Stimulated activated CD8-positive, alpha-beta memory T cell treated with anti-CD3 and anti-CD28 coated beads, Interleukin-15, amount 100 ng/mL, for 48 hours (primary cell): ENCODE measurements at places on chromosomes 4 and X.

DNA sequence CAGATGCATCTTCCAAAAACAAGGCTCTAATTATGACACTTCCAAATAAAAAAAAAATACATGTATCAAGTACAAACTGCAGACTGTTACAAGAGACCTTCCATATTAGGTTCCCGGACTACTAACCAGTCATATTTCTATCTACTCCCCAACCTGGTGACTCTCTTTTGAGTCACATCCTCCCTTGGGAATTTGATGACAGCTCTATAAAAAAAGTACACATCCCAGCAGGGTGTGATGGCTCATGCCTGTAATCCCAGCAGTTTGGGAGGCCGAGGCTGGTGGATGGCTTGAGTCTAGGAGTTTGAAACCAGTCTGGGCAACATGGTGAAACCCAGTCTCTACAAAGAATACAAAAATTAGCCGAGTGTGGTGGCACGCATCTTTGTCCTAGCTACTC is 14.9 kb downstream of the RPGR start:
- DNase-seq = no peak

DNA sequence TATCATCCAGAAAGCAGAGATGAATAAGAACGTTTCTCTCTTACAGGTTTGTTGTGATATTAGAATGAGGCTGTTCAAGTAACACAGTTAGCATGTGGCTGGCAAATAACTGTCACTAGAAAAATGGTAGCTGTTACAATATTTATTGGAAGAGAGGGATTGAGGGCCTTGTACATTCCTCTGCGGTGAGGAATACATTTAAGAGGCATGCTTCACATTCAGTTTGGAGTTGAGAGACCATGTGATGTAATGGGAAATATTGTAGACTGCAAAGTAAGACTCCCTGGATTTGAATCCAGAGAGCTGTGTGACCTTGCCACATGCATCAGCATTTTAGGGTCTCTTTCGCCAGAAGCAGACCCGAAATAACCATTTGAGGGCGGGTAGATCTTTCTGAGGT is 104.8 kb upstream of the KIT start:
- DNase-seq = no peak

- no peak for DNase-seq
Observed at GRCh38 chr4:6071191-6071958, 53.1 kb upstream of the C4orf50 start.

GRCh38 chrX:120824021-120824420 is 51.6 kb downstream of the CT47B1 start:
- no peak for DNase-seq

DNA sequence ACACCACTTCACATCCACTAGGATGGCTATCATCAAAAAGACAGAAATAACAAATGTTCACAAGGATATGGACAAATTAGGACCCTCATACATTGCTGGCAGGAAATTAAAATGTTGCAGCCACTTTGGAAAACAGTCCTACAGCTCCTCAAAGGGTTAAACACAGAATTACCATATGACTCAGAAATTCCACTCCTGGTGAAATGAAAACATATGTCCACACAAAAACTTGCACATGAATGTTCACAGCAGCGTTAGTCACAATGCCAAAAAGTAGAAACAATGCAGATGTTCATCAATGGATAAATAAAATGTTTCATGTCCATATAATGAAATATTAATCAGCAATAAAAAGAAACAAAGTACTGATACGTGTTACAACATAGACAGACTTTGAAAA is 15.1 kb downstream of the S100G start:
- no peak for DNase-seq

DNA sequence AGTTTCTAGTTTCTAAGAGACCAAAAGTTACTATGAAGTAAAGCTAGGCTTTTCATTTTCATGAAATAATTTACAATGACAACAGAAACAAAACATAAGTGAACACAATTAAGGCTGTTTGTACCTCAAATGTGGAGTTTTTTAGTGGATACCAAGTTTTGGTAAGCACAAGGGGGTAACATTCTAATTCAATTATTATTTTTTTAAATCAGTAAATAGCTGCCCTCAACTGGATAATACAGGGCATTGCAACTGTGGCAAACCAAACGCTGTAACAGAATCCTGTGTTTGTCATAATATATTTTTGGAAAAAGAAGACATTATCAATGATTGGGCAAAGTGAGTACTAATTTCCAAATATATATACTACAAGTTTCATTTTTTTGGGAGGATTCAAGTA is 150.3 kb downstream of the FBXW7 start:
- DNase-seq = no peak

GRCh38 chr4:3484057-3484973 is 21.2 kb downstream of the DOK7 start:
- no peak for DNase-seq

DNA sequence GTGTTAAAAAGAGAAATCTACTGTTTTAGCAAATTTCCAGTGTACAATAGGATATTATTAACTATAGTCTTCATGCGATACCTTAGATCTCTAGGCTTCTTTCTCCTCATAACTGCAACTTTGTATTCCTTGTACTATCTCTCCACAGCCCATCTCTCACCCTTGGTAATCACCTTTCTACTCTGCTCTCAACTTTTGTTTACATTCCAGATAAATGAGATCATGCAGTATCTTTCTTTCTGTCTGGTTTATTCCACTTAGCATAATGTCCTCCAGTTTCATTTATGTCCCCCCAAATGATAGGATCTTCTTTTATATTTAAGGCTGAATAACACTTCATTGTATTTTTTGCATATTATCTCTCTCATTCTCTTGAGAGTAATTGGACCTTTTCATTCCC is 165.5 kb downstream of the HS3ST1 start:
- DNase-seq = no peak

DNA sequence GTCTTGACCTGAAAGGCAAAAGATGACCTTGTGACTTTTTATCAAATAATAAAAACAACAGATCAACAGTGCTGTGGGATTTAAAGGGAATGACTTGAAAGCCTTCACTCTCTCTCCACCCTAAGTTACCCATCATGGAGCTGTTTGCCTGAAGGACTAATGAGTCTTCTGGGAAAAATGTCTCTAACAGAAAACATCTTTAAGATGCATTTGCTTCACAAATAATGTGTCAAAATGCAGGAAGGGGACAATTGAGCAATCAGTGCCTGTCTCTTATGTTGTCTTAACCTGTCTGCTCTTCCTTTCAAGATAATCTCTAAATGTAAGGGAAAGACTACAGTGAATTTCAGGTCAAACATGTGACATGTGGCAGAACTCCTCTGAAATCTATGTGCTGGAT is 766.6 kb downstream of the PDHA2 start:
- DNase-seq = no peak

DNA sequence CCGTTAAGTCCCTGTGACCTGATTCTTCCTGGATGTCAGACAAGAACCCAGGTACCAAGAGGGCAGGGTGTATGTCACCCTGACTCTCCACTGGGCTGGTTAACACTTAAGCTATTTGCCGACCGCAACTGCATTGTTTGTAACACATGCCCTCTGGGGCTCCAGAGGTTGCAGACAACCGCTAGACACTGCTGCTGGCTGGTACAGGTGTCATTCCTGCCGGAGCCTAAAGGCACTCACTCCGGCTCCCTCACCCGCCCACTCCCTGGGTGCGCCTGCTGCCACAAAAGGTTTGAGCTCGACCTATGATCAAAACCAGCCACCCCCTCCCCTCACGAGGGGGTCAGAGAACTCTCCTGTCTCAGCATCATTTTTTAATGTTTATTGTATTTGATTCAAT is 208.2 kb downstream of the FAT4 start:
- no peak for DNase-seq

GRCh38 chr4:24229978-24230377 is 340.1 kb upstream of the PPARGC1A start:
- DNase-seq = no peak

DNA sequence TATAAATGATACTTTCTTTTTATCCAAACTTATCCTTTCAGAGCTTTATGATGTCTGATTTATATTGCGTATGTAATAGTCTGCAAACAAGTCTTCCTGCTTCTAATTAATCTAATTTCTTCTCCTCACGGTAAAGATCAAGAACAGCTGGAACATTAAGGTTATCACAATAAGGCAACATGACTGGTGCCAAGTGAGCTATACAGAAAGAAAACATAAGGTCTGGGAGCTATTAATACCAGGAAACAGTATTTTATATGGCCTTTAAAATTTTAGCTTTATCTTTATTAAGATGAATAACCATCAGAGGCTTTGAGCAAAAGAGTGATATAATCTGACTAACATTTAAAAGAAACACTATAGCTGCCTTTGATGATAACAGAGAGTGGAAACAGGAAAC is 28.7 kb upstream of the CABS1 start:
- no peak for DNase-seq

- no peak for DNase-seq
Observed at GRCh38 chrX:23992431-23992830, 34.6 kb downstream of the KLHL15 start.

DNA sequence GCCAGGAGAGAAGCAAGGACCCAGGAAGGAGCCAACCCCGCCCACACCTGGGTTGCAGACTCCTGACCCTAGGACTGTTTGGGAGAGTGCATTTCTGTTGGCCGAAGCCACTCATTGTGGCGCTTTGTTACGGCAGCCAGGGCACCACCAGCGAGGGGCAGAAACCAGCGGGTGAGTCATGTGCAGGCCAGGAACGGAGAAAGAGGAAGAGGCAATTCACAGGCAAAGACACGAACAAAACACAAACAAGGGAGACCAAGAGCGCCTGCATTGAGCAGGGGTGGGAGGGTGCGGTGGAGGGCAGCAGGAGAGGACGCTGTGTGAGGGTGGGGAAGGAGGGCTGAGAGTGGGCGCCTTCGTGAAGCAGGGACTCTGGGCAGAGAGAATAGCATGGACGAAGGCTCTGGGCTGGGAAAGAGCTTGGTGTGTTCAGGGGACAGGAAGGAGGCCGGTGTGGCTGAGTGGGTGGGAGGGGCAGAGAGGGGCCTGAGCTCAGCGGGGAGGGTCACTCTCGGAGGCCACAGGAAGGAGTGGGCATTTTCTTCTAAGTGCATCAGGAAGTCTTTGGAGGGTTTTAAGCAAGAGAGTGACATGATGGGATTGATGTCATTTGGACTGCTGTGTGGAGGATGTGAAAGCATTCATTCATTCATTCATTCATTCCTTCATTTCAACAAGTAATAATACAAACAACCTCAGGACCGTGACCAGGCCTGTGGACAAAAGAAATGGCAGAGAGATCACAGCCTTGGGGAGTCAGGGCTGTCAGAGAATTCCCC is 12.2 kb upstream of the WFS1 start:
- no peak for DNase-seq

DNA sequence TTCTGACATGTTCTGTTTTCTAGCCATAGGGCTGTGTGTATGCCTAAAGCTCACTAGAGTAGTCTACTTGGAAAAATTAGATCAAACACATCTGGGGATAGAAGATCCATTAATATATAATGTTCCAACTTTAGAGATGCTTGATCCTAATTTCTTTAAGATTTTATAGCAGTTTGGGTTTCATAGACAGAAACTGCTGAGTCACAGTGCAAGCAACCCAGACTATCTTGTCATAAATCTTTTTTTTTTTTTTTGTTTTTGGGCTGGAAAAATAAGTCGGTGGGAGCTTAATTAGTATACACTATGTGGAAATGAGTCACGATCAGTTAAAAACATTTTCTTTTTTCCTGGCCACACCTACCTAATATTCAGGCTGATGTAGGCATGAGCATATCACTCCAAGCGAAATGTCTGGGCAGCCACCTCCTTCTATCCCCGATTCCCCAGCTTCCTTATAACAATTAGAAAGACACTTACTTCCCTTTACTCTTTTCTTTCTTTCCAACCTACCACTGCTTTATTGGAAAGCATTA is 58.2 kb upstream of the CASK start:
- no peak for DNase-seq

- no peak for DNase-seq
Observed at GRCh38 chr4:88807499-88807898, 109.9 kb upstream of the NAP1L5 start.

DNA sequence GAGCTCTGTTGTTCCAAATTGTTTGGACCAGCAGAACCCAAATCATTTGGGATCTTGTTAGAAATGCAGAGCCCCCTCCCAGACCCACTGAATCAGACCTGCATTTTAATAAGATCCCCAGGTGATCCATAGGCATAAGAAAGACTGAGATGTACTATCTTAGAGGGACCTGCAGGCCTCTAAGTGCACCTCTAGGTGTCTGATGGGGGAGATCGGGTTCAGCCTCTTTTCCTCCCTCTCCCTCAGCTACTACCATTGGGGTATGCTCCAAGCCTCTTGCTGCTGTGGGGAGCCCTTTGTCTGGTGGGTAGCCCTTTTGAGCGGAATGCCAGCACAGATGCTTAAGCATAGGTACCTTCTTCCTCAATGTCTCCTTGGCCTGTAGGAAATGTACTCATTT is 63.8 kb upstream of the RPS6KA3 start:
- DNase-seq = no peak

- DNase-seq = no peak
Observed at GRCh38 chrX:39766085-39766726, 331.6 kb downstream of the BCOR start.

DNA sequence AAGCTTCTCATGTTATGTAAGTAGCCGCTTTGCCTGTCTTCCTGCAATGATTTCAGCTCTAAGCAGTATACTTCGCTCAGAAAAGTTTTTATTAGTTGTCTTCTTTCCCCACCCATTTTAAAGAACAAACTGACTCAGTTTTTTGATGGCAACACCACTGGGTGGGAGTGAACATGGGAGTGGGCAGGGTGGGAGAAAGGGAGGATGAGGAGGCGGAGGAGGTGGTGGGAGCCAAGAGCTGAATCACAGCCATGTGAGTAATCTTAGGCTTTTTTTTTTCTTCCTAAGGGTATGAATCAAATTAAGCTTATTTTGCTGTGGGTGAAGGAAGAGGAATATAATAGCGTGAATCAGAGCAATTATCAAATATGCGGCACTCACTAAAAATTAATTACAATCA is 574.3 kb upstream of the DIPK2B start:
- DNase-seq = no peak

GRCh38 chr4:17721496-17722355 is 59.7 kb downstream of the FAM184B start:
- DNase-seq = no peak

DNA sequence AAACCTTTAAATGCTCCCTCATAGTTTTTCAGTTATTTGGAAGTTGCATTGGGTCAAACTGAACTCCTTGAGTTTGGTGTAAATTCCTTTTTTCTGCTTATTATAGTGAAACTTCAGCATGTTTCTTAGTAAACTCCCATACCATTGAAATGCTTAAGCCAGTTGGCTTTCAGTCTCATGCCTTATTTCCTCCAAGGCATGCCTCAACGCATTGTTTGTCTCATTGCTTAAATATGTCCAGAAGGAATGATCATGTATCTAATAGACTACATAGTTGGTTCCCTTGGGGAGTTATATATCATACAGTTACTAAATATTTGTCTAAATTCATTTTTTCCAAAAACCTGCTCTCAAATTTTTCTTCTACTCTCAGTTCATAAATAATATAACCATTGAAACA is 114.0 kb downstream of the STOX2 start:
- no peak for DNase-seq
